ENCODE measurements at places on chromosomes 16 and 17. TPM values are rescaled to one million over a fixed set of nuclear protein-coding genes. Genes with fewer than 3 reads are reported as not detected.

NLRC3 gene
- under 0.01 TPM for total RNA-seq

TBC1D26 gene
- total RNA-seq = under 0.01 TPM

MARVELD3 gene
- total RNA-seq = not detected

RAB37 gene
- 0.60 TPM for total RNA-seq

TMEM256 gene
- total RNA-seq = 140 TPM

TMEM238L gene
- not detected for total RNA-seq

KIF2B gene
- not detected for total RNA-seq

Data from bronchial smooth muscle cell (primary cell).